ENCODE measurements at places on chromosomes 1 and 21. TPM values are rescaled to one million over a fixed set of nuclear protein-coding genes. Genes with fewer than 3 reads are reported as not detected.

The FLG2 gene
- polyA plus RNA-seq, result 0.11 TPM

The CD53 gene
- 23.3 TPM for polyA plus RNA-seq

The HSD3B2 gene
- not detected for polyA plus RNA-seq

The TMOD4 gene
- 1.2 TPM for polyA plus RNA-seq

- no peaks in the 10 kb centered on the region for H3K36me3 ChIP-seq
- no peak overlapping the region for H3K27ac ChIP-seq
- DNase-seq, result no peak
- no peak overlapping the region for H3K4me3 ChIP-seq
Observed at GRCh38 chr1:175095978-175096607, 28.5 kb downstream of the TNN start.

GRCh38 chr1:70440642-70441391, 29.7 kb downstream of the CTH start:
- H3K4me3 ChIP-seq, result no peak overlapping the region
- H3K27ac ChIP-seq, result no peak overlapping the region
- no peaks in the 10 kb centered on the region for H3K4me1 ChIP-seq
- H3K36me3 ChIP-seq, result peaks cover 4% of the 10 kb centered on the region
- no peak for DNase-seq

GRCh38 chr1:186059752-186060151, 315.3 kb downstream of the TPR start:
- no peak for DNase-seq
- no peaks in the 10 kb centered on the region for H3K4me1 ChIP-seq
- no peaks in the 10 kb centered on the region for H3K27me3 ChIP-seq
- H3K27ac ChIP-seq, result no peak overlapping the region
- H3K4me3 ChIP-seq, result no peak overlapping the region

GRCh38 chr1:2394761-2395160, 3.1 kb downstream of the RER1 start:
- H3K27me3 ChIP-seq, result no peaks in the 10 kb centered on the region
- H3K27ac ChIP-seq, result no peak overlapping the region
- peaks cover 28% of the 10 kb centered on the region for H3K4me1 ChIP-seq
- no peak overlapping the region for H3K4me3 ChIP-seq

All from spinal cord (tissue), 10 donors.